ENCODE measurements at places on chromosomes 1 and 21.
A peak's percentile ranks its signal among the peaks of the same experiment; 100 is the strongest.

GRCh38 chr1:85359874-85360721, 83.7 kb upstream of the BCL10 start:
- peak; percentile 96 for DNase-seq

DNA sequence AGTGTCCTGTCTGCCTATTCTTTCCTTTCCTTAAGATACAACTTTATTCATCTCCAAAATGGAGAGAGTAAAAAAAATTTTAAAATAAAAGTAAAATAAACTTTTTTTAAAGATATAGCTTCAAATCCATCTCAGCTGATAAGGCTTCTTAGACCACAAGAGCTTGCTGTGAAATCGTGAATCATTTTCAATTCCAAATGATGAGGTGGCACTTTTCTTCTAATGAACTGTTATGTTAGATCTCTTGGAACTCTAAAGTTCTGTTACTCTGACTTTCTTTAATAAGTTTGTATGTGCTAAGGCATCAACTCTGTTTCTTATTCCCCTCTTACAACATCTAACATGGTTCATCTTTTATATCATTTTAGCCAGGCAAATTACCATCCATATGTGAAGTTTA, 4.5 kb downstream of the SH3GLB1 start:
- no peak for DNase-seq

- no peak for DNase-seq
Measured at GRCh38 chr1:43067977-43068751, 103.9 kb downstream of the EBNA1BP2 start.

DNA sequence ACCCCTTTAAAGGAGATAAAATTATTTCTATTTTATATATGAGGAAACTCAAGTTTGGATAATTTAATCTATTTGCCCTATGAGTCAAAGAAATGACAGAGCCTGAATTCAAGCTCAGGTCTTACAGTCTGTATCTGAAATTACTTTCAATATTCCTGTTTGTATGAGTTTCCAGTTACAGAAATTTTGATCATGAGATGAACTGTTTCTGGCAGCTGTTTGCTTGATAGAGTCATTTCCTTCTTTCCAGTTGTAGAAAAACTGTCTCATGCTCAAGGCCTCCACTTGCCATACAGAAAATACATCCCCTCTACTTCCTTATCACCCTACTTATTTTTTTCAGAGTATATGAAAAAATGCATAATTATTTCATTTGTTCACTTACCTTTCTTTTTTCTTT, 87.6 kb downstream of the PTPRC start:
- DNase-seq: peak; percentile 74

DNA sequence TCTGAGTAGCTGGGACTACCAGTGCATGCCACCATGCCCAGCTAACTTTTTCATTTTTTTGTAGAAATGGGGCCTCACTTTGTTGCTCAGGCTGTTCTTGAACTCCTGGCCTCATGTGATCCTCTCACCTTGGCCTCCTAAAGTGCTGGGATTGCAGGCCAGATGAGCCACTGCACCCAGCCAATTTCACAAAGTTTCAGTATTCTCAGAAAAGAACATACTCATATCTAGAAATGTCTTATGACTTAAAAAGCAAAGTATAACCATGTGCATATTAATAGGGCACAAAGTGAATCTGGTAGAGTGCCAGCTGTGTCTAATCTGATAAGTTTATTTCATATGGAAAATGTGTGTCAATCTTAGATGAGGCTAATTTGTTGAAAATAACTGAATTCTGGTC, 87.5 kb upstream of the CACYBP start:
- DNase-seq: no peak

GRCh38 chr1:212454741-212455140, 22.0 kb downstream of the NENF start:
- no peak for DNase-seq

- no peak for DNase-seq
Measured at GRCh38 chr1:23622284-23622683, 63.0 kb upstream of the ID3 start.

- DNase-seq: no peak
Measured at GRCh38 chr1:20426371-20426770, 59.6 kb downstream of the CAMK2N1 start.

DNA sequence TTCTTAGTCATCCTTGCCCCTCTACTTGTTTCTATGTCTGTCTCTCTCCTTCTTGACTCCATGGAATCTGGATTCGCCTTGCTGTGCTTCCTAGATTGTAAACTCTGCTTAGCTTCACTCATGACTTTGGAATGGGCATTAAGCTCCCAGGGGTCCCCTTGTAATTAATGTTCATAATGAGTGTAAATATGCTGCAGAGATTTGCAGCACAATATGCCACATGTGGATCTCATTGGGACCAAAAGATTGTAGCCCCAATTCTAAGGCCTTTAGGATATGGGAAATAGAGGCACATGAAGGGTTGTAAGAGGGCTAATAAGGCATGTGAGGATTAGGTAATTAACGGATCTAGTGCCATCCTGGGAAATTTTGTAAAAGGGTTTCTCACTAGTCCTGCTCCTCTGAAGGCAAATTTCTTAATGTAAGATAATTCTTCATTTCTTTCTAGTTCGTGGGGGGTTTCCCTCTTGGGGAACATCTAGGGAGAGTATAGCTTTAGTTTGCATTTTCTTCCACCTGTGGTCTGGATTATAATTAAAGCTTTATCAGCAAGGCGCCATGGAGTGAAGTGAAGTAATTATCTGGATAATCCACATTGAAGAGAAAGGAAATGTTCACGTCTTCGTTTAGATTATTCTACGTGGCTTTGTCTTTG, 659.2 kb upstream of the PLXNA2 start:
- DNase-seq: no peak

DNA sequence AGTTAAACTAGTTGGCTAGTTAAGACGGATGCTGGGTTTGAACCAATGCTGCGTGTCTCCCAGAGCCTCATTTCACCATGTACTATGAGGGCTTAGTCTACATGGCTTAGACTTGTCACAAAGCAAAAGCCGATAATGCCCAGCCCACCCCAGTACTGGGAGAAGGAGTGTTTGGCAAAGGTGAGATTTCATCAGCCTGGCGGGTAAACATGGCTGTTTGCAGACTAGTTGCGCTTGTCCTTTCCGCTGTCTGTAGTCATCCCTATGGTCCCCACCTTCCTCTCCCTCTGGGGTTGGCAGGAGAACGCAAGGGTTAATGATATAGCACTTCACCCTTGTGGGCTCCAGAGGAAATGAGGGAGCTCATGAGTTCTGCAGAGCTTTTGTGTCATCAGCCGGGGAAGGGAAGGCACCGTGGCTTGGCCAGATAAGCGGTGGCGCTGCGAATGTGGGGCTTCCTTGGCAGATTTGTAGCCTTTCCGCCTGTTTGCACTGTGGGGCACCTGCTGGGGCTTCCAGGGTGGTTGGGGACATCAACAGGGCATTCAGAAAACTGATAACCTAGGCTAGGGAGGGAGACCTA, 29.2 kb downstream of the SOX13 start:
- DNase-seq: peak; percentile 53

DNA sequence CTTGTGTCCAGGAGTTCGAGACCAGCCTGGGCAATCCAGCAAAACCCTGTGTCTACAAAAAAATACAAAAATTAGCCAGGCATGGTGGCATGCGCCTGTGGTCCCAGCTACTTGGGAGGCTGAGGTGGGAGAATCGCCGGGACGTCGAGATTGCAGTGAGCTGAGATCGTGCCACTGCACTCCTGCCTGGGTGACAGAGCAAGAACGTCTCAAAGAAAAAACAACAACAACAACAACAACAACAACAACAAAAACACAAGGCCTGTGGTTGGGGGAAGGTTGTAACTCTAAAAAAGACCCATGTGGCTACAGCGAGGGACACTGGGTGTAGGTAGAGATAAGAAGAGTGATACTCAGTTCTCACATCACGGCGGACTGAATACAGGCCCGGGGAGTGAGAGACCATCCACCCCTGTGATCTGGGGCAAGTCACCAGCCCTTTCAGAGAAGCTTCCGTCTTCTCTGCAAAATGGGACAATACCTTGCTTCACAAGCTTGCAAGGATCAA, 848 bp upstream of the CDC42 start:
- DNase-seq: no peak

DNA sequence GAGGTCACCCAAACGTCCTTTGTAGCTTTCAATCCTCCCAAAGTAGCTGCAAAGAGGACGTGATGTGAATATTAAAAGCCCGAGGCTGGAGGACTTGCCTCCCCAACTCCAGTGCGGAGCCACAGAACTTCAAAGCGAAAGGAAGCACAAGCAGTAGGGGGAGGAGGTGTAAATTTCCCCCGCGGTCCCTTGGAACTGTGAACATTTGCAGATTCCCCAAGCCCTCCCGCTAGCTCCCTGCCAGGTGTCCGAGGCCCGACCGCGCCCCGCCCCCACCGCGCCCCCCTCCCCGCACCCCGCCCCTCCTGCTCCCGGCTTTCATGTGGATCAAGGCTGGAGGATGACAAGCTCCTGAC, 41.5 kb upstream of the HAO2 start:
- DNase-seq: no peak

- DNase-seq: peak; percentile 86
Measured at GRCh38 chr1:197017558-197018146, 40.3 kb downstream of the CFHR5 start.

DNA sequence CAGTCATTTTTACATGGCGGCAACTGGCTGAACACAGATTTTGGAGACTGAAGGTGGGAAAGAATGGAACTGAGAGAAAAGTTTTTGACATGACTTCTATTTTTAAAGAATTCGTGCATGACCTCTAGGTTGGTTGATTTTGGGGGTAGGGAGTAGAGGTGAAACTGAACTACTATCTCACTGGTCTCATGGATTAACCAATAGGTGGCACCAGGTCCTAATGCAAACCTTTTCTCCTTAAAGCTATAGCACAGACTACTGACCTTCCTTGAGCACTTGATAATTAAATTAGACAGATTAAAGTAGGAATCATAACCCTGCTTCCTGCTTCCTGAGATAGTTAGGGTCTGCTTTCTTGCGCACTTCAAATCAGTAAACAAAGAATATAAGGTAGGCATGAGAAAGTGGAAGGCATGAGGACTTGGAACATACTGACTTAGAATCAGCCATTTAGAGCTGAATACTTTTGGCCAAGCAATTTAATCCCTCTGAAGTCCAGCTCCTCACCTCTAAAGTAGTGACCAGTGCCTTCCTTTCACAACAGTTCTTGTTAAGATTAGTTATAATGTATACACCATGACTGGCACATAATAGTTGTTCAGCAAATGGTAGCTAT, 206.0 kb downstream of the CENPF start:
- peak; percentile 6 for DNase-seq

- no peak for DNase-seq
Measured at GRCh38 chr21:36124395-36124794, 10.5 kb upstream of the CBR3 start.

DNA sequence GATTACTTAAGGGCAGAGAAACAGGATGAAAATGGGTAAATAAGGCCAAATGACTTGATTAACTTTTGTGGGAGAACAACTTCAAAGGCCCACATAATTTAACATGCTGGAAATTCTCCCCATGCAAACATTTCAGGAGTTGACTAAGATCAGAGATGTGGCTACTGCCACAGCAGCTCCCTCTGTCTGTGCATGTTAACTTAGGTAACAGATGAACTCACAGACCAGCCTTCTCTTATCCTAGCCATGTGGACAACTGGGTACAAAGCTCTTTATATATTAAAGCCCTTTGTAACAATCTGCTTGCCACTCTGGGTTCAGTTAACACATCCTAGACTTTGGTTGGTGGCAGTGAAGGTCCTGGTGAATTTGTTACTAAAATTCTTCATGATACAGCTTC, 33.2 kb downstream of the BEND5 start:
- DNase-seq: no peak

GRCh38 chr1:150551784-150552127, 2.5 kb downstream of the ADAMTSL4 start:
- no peak for DNase-seq

DNA sequence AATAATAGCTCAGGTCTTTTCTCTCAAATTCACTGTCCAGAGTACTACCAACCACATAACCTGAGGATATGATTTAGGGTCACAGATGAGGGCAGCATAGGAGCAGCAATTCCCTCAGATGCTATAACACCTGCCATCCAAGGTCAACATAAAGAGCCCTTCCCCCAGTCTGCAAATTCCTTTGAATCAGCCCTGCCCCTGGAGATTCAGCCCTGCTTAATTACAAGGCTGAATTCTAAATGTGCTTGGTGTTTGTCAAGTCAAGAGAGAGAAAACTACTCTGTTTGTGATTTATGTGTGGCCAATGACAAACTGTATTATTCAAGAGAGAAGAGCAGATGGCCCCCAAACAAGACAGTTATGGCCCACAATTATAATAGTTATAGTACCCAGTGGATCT, 195.7 kb upstream of the ADGRL2 start:
- no peak for DNase-seq

- DNase-seq: no peak
Measured at GRCh38 chr1:48526008-48526710, 54.2 kb upstream of the SPATA6 start.

DNA sequence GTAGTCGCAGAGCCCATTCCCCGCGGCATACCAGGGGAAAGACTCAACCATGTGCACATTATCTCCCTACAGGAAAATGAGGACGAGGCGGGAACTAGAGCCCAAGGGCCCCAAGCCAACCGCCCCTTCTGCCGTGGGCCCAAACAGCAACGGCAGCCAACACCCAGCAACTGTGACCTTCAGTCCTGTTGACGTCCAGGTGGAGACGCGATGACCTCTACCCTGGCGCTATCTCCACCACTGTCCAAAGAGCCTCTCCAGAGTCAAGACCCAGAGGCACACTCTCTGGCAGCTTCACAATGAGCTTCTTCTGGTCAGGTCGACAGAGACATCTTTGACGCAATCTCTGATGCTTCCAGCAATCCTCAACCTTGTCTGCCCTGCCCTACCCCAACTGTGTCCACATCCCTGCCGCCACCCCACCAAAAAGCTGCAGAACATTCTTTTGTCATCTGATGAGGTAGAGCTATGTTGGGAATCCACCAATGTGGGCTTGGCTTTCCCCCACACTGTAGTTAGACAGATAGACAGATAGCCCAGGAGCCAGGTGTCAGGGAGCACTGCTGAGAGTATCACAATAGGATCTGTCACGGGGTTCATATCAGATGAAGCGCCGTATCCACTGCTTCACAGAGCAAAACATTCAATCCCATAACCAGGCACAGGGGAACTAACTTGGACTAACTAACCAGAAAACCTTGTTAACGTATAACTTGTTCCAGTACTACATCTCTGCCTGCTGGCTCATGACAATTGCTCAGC, 37.4 kb upstream of the SRRM1 start:
- no peak for DNase-seq

DNA sequence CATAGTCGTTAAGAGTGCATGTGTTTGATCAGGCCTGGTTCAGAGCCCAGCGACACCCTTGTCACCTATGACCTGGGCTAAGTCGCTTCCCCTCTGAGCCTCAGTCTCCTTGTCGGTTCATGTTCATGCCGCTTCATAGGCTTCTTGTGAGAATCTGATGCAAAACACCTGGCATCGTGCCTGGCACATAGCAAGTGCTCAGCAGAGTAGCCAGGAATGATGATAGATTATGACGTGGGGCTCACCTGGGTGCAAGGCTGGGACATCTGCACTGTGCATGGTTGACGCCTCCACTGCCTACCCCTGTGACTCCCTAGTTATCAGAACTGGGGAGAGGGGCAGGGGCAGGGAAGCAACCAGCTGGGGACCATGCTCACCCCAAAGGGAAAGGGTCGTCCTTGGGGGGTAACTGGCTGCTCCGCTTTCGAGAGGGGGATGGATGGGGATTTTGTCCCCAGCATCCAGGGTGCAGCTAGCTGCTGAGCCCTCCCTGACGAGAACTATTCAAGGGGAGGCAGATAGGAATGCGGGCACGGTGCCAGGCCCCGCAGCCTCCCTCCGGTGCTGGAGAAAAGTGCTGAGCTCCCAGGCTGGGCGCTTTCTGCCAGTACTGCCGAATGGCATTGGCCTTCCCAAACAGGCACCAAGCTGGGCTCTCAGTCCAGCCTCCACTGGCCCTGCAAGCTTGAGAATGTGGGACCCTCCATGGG, 9.3 kb downstream of the EFHD2 start:
- DNase-seq: peak; percentile 48

GRCh38 chr1:229836324-229836723, 210.3 kb downstream of the URB2 start:
- no peak for DNase-seq
